ENCODE measurements at places on chromosomes 2 and 18. TPM values are rescaled to one million over a fixed set of nuclear protein-coding genes. Genes with fewer than 3 reads are reported as not detected.

The THOC1 gene
- 40.9 TPM for total RNA-seq

The ATOH8 gene
- total RNA-seq = 1.2 TPM

The C2orf81 gene
- 4.3 TPM for total RNA-seq

The UGT1A8 gene
- total RNA-seq = not detected

The RPRD1A gene
- total RNA-seq = 116 TPM

The ICOS gene
- not detected for total RNA-seq

The ZNF385B gene
- total RNA-seq = not detected

DNA sequence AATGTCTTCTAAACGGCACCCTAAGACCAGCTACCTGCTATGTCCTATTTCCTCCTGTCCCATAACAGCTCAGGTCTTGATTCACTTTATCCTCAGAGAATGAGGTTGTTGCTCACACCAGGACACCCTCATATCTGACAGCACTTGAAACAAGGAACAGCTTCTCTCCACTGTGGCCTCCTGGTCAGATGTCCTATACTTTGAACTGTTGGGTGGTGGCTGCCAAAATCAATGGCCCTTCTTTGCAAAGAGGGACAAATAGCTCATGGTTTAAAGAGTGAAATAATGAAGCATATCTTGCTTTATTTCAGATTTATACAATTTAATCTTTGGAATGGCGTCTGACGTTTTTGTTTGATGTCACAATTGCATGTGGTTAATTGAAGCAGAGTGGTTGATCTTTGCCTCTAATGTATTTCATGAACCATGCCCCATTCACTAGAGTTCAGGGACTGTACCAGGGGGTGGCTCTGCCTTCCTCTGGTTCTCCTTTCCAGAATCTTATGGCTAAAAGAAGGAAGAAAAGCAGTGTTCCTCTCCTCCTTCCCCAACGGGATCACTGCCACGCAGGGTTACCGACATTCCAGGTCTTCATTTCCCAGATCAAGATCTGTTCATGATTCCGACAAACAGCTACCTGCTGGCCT, 24.1 kb upstream of the ZCCHC2 start:
- DNase-seq = no peak

DNA sequence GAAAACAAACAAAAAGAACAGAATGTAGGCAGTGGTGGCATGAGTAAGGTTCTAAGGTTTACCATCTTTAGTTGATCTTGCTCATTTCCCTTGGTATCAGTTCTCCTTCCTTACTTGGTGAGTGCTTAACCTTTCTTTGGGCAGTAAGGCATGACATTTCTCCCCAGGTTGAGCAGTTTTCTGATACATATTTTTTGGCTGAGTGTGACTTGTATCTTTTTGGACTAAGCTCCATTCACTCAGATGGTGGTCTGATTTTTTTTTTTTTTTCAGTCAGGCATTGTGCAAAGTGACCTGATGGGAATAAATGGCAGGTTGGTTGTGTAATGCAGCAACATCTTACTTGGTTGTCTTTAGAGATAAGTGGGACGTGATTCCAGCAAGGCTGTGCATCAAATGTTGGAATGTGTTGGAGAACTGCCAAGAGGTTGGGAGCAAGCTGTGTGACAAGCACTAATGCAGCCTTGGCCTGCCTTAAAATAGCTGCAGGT, 15.1 kb downstream of the SPTBN1 start:
- peak; percentile 63 for DNase-seq

DNA sequence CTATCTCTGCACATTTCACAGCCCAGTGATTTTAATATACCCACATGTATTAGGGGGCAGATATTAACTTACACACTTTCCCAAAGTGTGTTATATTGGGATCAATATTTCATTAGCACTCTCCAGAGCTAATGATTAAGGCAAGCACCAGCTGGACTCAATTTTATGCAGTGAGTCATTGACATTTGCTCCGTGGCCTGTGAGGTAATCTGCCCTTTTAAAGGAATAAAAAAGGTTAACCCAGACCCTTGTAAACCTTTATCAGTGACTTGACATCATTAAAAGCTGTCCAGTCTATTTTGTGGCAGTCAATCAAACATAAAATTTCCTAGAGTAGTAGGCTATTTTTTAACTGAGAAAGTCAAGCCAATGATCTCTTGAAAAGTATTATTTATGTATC, 1870.4 kb upstream of the CELF4 start:
- no peak for DNase-seq

DNA sequence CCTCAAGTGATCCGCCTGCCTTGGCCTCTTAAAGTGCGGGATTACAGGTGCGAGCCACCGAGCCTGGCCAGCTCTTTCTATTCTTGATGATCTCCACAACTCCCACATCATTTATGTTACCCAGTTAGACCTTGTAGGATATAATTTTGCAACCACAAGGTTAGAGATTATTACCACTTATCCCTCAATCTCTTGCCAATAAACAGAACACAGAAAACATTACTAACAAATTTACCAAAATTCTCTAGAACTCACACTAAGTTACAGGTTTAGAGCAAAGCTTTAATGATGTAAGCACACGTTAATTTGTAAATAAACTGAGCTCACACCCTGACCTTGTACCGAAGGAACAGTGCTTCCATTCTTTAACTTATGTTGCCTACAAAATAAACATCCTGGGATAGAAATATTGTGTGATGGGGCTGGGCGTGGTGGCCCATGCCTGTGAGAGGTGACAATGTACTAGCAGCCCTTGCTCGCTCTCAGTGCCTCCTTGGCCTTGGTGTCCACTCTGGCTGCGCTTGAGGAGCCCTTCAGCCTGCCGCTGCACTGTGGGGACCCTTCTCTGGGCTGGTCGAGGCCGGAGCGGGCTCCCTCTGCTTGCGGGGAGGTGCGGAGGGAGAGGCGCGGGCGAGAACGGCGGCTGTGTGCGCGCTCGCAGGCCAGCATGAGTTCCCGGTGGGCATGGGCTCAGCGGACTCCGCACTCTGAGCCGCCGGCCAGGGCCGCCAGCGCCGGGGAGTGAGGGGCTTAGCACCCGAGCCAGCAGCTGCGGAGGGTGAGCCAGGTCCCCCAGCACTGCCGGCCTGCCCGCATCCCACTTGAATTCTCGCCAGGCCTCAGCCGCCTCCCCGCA, 42.1 kb upstream of the ITSN2 start:
- no peak for DNase-seq

All from MCF 10A (cell line).